Thoracic aorta (tissue), 2 donors: ENCODE measurements at places on chromosomes 5 and 9. TPM values are rescaled to one million over a fixed set of nuclear protein-coding genes. Genes with fewer than 3 reads are reported as not detected.

The IGFBPL1 gene
- total RNA-seq = 34.0 TPM

The BHMT2 gene
- 16.1 TPM for total RNA-seq

The ECPAS gene
- total RNA-seq = 72.7 TPM

DNA sequence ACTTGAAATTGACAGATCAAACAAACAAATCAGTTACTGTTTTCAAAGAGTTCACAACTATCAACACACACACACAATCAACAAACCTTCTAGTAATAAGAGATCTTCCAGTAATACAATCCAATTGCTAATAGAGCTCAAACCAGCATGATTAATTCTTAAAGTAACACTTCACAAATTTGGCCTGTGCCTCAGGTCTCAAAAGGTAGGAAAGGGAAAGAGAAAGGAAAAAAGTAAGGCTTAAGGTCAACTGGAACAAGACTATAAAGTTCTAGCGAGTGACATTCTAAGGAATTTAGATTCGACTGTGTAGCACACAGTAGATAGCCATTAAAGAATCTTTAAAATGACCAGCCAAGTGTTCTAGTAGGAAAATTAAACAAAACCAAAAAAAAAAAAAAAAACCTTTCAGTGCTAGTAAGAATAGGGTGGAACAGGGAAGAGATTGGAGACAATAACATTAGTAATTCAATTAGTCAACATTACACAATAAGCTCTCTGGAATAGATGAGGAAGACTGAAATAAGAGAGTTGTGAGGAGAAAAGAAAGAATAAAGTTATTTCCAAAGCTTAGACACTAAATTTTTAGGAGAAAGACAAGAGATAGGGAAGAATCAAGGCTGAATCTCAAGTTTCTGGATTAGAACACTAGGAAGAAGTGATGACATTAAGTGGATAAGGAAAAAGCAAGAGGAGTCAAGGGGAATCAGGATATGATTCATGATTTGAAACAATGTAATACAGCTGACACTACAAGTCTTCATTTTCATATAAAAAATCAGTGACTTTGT, 86.1 kb downstream of the FBXL17 start:
- DNase-seq = no peak

- DNase-seq = no peak
These were observed 150.8 kb downstream of the DOCK8 start for GRCh38 chr9:365436-365835.

DNA sequence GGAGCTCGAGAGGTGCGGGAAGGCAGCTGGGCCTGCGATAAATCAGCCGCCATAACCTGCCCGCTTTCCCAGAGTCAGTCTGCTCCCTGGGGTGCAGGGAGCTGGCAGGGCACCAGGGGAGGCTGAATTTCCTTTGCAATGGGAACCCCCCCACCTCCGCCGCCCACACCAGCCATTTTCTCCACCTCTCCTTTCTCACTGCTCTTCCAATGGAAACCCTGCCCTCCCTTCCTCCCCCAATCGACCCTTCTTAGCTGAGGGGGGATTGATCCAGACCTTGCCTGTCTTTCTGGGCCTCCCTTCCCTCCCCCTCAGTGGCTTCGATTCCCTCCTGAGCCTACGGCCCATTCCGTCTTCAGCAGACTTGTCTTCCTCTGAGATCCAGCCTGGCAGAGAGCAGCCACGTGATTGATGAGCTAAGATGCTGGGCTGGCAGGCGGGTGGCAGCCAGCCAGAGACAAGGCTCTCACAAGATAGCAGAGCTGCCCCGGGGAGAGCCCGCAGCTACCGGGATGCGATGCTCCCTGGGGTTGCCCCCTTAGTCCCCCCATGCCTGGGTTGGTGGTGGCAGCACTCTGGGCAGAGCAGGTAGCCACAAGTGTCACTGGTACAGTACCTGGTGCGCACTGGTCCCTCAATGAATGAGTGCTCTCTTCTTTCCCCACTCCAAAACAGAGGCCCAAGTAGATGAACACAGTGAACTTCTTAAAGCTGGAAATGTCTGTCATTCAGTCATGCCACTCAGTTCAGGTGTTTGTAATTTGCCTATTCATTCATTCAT, 53.7 kb upstream of the FABP6 start:
- DNase-seq = no peak

- DNase-seq = no peak
These were observed 38.4 kb upstream of the BARHL1 start for GRCh38 chr9:132543960-132544359.

DNA sequence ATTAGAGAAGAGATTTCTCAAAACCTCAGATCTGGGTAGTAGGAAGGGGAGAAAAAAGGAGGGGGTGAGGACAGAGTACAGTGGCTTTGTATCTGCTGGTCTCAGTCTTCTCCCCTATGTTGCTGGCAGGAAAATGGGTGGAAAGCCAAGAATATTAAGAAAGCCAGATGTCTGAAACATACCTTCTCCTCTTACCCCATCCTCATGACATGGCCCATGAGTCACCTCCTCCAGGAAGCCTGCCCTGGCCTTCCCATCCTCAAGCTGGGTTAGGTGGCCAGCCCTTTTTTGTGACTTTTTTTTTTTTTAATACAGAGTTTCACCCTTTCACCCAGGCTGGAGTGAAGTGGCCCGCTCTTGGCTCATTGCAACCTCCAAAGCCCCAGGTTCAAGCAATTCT, 61.8 kb downstream of the ABCA1 start:
- no peak for DNase-seq

DNA sequence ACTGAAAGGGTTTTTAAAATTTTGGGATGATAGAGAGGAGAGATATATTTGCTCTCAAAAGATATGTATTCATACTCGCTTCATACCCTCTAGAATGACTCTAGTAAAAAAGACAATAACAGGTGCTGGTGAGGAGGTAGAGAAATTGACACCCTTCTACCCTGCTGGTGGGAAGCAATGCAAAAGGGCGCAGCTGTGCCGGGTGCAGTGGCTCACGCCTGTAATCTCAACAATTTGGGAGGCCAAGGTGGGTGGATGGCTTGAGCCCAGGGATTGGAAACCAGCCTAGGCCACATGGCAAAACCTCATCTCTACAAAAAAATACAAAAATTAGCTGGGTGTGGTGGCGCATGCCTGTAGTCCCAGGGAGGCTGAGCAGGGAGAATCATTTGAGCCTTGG, 33.9 kb upstream of the NXNL2 start:
- no peak for DNase-seq

DNA sequence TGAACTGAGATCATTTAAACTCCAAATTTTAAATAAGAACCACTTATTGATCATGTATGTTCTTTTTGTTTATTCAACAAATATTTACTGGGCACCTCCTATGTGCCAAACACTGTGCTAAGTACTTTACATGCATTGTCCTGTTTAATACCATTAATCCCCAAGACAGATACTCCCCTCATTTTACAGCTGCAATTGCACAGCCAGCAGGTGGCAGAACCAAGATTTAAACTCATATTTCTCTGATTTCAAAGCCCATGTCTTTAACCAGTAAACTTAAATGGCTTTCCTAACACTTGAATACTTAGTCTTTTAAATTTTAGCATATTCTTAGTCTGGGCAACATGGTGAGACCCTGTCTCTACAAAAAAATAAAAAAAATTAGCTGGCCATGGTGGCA, 43.4 kb upstream of the KIAA1958 start:
- DNase-seq = no peak

DNA sequence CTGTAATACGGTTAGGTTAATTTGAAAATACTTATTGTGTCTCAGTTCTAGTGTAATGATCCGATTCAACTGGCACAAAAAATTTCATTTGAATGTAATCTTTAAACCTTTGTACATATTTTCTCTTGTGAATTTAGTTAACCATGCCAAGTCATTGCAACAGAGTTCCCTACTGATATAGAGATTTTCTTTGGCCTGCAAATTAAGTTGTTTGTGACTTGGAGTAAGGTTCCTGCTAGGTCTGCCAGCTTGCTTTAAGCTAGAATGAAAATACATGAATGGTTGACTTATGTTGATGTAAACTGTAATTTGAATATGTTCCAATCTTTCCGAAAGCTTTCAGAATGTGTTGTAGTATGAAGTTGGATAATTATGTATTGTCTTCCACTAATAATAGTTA, 1004.1 kb upstream of the EDIL3 start:
- no peak for DNase-seq

DNA sequence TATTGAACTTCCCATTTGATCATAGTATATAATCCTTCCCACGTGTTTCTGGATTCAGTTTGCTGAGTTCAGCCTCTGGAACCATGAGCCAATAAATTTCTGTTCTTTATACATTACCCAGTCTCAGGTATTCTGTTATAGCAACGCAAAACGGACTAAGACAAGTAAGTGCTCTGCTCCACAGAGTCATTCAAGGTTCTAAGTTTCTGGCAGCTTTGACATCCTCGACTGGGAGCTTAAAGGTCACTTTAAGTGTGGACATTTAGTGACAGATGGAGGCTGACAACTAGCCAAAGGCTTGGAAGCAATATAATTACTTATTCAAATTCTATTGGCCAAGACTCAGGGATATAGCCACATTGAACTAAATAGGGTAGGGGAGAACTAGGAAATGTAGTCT, 177.7 kb upstream of the RASEF start:
- no peak for DNase-seq
